ENCODE measurements at places on chromosomes 16 and 17. TPM values are rescaled to one million over a fixed set of nuclear protein-coding genes. Genes with fewer than 3 reads are reported as not detected.

CES1 gene
- total RNA-seq, result not detected

CNEP1R1 gene
- 23.8 TPM for total RNA-seq

CCDC200 gene
- not detected for total RNA-seq

UBE2I gene
- total RNA-seq, result 97.9 TPM

ARHGAP44 gene
- total RNA-seq, result 6.6 TPM

RHBDL1 gene
- 3.5 TPM for total RNA-seq

DNA sequence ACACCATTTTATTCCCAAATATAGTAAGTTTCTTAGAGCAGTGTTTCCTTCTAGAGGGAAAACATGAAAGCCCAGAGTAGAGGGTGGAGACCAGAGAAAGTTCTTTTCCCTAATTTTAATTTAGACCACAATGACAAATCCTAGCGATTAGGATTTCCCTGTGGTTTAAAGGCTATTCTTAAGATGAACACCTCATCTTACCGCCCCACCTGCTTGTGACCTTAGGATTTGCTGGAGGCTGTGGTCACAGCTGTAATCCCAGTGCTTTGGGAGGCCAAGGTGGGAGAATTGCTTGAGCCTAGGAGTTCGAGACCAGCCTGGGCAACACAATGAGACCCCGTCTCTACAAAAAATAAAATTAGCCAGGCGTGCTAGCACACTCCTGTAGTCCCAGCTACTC is 51.1 kb downstream of the GPRC5B start:
- no peaks in the 10 kb centered on the region for H3K27me3 ChIP-seq
- H3K4me1 ChIP-seq, result peaks cover 24% of the 10 kb centered on the region
- no peak overlapping the region for H3K27ac ChIP-seq
- H3K36me3 ChIP-seq, result no peaks in the 10 kb centered on the region
- DNase-seq, result no peak

GRCh38 chr16:74591876-74592650 is 14.9 kb downstream of the GLG1 start:
- peaks cover 6% of the 10 kb centered on the region for H3K36me3 ChIP-seq
- no peak for DNase-seq
- no peak overlapping the region for H3K4me3 ChIP-seq
- peaks cover 52% of the 10 kb centered on the region for H3K4me1 ChIP-seq
- H3K27ac ChIP-seq, result peak overlapping the region; percentile 67
- no peaks in the 10 kb centered on the region for H3K27me3 ChIP-seq

DNA sequence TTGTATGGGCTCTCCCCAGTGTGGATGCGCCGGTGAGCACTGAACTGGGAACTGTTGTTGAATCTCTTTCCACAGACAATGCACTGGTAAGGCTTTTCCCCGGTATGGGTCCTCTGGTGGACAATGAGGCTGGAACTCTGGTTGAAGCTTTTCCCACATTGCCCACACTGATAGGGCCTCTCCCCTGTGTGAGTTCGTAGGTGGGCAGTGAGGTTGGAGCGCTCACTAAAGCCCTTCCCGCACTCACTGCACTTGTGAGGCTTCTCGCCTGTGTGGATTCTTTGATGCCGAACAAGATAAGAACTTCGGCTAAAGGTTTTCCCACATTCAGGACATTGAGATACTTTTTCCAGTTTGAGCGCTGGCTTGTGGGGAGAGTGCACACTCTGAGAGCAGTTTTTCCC is 17.8 kb downstream of the ZSCAN32 start:
- no peak overlapping the region for H3K4me3 ChIP-seq
- DNase-seq, result no peak
- no peak overlapping the region for H3K27ac ChIP-seq
- H3K36me3 ChIP-seq, result peaks cover 79% of the 10 kb centered on the region
- H3K4me1 ChIP-seq, result no peaks in the 10 kb centered on the region

GRCh38 chr16:1197237-1197866 is 27.7 kb downstream of the TPSG1 start:
- H3K27ac ChIP-seq, result no peak overlapping the region
- peaks cover 5% of the 10 kb centered on the region for H3K4me1 ChIP-seq
- no peak for DNase-seq
- H3K27me3 ChIP-seq, result no peaks in the 10 kb centered on the region
- no peak overlapping the region for H3K4me3 ChIP-seq
- peaks cover 6% of the 10 kb centered on the region for H3K36me3 ChIP-seq

DNA sequence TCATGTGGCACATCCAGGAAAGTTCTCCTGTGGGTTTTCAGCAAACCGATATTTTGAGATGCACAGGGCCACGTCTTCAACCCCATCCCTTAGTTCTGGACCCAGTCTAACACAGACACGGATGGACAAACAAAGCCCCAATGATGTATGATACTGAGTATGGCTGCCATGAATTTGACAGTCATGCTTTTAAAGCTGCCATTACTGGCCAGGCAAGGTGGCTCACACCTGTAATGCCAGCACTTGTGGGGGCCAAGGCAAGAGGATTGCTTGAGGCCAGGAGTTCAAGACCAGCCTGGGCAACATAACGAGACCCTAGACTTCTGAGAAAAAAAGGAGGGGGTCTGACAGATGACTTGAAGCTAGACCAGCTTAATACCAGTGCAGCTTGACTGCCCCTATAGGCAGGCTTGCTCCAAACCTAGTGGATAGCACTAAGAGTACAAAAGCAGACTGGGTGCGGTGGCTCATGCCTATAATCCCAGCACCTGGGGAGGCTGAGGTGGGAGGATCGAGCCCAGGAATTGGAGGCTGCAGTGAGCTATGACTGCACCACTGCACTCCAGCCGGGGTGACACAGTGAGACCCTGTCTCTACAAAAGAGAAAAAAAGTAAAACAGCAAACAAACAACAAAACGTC is 10.8 kb upstream of the ZNF629 start:
- H3K27me3 ChIP-seq, result no peaks in the 10 kb centered on the region
- no peak overlapping the region for H3K4me3 ChIP-seq
- no peaks in the 10 kb centered on the region for H3K36me3 ChIP-seq
- no peaks in the 10 kb centered on the region for H3K4me1 ChIP-seq
- DNase-seq, result no peak

GRCh38 chr16:81599034-81599744 is 154.6 kb downstream of the CMIP start:
- peak overlapping the region; percentile 79 for H3K27ac ChIP-seq
- no peaks in the 10 kb centered on the region for H3K36me3 ChIP-seq
- DNase-seq, result peak; percentile 39
- no peaks in the 10 kb centered on the region for H3K27me3 ChIP-seq
- no peak overlapping the region for H3K4me3 ChIP-seq

- H3K4me3 ChIP-seq, result no peak overlapping the region
- H3K4me1 ChIP-seq, result peaks cover 12% of the 10 kb centered on the region
- H3K36me3 ChIP-seq, result no peaks in the 10 kb centered on the region
- H3K27me3 ChIP-seq, result peaks cover 16% of the 10 kb centered on the region
These were observed 11.4 kb upstream of the RHBDF2 start for GRCh38 chr17:76512366-76513305.

GRCh38 chr17:45227101-45227925 is 5.6 kb downstream of the FMNL1 start:
- H3K4me1 ChIP-seq, result peaks cover 3% of the 10 kb centered on the region
- no peak overlapping the region for H3K4me3 ChIP-seq
- H3K36me3 ChIP-seq, result no peaks in the 10 kb centered on the region
- no peak for DNase-seq
- H3K27ac ChIP-seq, result no peak overlapping the region
- peaks cover 5% of the 10 kb centered on the region for H3K27me3 ChIP-seq

DNA sequence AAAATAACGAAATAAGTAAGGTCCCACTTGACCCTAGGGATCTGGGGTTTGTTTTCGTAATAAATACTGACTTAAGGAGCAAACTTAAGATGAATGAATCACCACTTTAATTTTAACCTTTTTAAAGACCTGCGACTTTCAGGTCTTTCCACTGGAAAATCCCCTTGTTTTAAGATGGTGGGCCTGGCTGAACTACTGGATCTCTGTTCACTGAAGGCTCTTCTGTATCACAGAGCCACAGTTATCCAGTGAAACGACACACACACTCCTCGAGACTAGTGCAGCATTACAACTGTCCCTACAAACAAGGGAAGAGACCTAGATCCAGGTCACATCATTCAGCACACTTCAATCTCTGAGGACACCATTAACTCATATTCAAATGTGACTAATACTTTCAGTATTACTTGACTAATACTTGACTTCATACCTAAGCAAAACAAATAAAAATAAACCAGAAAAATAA is 299.0 kb downstream of the CEP112 start:
- H3K4me1 ChIP-seq, result peaks cover 8% of the 10 kb centered on the region
- DNase-seq, result no peak
- H3K36me3 ChIP-seq, result peaks cover 2% of the 10 kb centered on the region
- no peaks in the 10 kb centered on the region for H3K27me3 ChIP-seq

DNA sequence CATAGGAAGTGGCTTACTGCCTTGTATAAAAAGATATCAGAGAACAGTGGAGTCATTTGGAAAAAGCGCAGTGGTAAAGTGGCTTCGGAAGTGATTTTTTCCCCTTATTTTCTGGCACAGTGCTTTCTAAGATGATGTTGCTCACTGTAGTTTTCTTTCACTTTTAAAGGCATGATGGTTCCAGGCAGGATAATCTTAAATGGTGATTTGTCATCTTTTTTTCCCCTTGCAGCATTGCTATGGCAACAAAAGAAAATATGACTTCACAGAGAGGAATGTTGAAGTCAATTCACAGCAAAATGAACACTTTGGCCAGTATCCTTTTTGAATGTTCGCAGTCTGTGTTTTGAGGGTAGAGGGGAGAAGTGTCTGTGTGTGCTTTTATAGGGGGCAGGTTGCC is 42.5 kb downstream of the GOSR1 start:
- H3K4me3 ChIP-seq, result no peak overlapping the region
- peak overlapping the region; percentile 89 for H3K27ac ChIP-seq
- H3K36me3 ChIP-seq, result peaks cover 13% of the 10 kb centered on the region

GRCh38 chr17:4635823-4636375 is 5.6 kb downstream of the ALOX15 start:
- no peak for DNase-seq
- no peak overlapping the region for H3K27ac ChIP-seq
- no peak overlapping the region for H3K4me3 ChIP-seq
- peaks cover 2% of the 10 kb centered on the region for H3K36me3 ChIP-seq
- H3K4me1 ChIP-seq, result peaks cover 7% of the 10 kb centered on the region

DNA sequence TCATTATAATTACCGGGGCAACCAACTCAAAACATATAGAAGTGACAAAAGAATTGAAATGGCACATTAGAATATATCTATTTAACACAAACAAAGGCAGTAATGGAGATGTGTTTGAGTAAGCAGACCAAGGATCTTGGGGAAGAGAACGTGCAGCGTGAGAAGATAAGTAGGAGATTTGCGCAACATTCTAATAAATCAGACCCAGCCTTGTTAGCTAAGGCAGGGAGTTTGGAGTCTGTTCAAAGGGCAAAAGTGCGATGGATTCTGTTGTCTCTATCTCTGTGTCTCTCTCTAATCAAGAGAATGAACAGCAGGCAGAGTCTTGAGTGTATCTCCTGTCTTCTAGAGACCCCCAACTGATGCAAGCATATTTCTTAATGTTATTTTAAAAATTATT is 55.0 kb upstream of the FA2H start:
- H3K4me1 ChIP-seq, result no peaks in the 10 kb centered on the region
- H3K27me3 ChIP-seq, result peaks cover 21% of the 10 kb centered on the region
- DNase-seq, result no peak
- no peak overlapping the region for H3K27ac ChIP-seq

DNA sequence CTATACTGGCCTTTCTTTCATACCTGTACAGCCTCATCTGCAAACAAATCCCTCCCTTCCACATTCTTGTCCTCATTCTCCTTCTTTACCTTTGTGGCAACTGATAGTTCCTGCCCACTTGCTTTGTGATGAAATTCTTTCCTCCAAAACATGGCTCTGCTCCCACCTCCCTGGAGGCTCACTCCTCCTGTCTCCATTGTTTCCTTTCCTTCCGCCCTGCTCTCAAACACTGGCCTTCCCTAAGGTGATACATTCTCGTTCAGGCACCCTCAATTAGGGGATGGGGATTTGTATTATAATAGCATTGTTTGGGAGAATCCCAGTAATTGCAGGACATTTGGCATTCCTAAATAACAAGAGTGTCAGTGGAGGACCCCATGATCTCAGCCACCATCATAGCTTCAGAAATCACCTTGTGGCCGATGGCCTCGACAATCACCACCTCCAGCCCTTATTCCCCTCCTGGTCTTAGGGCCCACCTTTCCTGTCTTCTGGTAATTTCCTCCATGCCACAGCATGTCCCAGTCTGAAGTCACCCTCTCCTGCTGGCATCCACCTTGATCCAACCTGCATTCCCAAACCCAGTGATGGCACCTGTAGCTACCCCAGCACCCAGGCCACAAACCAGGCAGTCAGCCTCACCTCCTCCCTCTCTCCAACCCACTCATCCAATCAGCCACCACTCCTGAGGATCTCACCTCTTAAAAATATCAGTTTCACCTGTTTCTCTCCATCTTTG is 7.9 kb downstream of the UNC119 start:
- no peak overlapping the region for H3K27ac ChIP-seq
- H3K4me1 ChIP-seq, result no peaks in the 10 kb centered on the region
- H3K4me3 ChIP-seq, result no peak overlapping the region
- peaks cover 2% of the 10 kb centered on the region for H3K36me3 ChIP-seq
- DNase-seq, result peak; percentile 32
- no peaks in the 10 kb centered on the region for H3K27me3 ChIP-seq

GRCh38 chr17:2929881-2930533 is 133.4 kb downstream of the OR1D5 start:
- peaks cover 19% of the 10 kb centered on the region for H3K4me1 ChIP-seq
- no peaks in the 10 kb centered on the region for H3K36me3 ChIP-seq
- no peaks in the 10 kb centered on the region for H3K27me3 ChIP-seq
- no peak for DNase-seq
- H3K4me3 ChIP-seq, result no peak overlapping the region
- H3K27ac ChIP-seq, result no peak overlapping the region

- no peaks in the 10 kb centered on the region for H3K36me3 ChIP-seq
- peaks cover 6% of the 10 kb centered on the region for H3K27me3 ChIP-seq
- H3K4me3 ChIP-seq, result no peak overlapping the region
These were observed 22.4 kb downstream of the SLC35G3 start for GRCh38 chr17:35171834-35172233.

DNA sequence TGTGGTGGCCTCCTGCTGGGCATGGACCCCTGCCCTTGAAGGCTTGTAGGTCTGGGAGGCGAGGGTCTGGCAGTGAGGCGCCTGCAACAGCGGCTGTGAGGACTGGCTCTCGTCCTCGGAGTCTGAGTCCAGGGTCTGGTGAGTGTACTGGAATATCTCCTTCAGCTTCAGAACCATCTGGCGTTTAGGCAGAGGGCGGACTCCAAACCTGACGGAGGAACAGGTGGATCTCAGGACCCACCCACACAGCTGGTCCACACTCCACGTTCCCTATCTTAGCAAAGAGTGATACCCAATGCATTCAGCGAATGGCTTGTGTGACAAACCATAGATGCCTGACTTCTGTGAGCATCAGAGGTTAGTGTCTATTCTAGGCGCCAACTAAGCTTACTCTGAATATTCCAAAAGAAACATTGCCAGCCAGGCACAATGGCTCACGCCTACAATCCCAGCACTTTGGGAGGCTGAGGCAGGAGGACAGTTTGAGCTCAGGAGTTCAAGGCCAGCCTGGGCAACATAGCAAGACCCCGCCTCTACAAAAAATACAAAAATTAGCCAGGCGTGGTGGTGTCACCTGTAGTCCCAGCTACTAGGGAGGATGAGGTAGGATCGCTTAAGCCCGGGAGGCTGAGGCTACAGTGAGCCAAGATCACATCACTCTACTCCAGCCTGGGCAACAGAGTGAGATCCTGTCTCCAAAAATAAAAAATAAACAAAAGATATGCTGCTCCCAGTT is 6.3 kb upstream of the NLRC3 start:
- H3K27me3 ChIP-seq, result no peaks in the 10 kb centered on the region
- H3K36me3 ChIP-seq, result peaks cover 2% of the 10 kb centered on the region
- H3K4me3 ChIP-seq, result no peak overlapping the region

Measured in chondrocyte (in vitro differentiated cells).